ENCODE measurements at places on chromosomes 11 and 22.

GRCh38 chr22:49627217-49628181, 200.2 kb downstream of the BRD1 start:
- DNase-seq = no peak

- DNase-seq = no peak
Measured at GRCh38 chr22:33806191-33806590, 114.1 kb downstream of the LARGE1 start.

GRCh38 chr11:119671561-119672015, 57.4 kb downstream of the NECTIN1 start:
- DNase-seq = no peak

GRCh38 chr11:62444236-62444833, 25.5 kb downstream of the SCGB1A1 start:
- DNase-seq = no peak

DNA sequence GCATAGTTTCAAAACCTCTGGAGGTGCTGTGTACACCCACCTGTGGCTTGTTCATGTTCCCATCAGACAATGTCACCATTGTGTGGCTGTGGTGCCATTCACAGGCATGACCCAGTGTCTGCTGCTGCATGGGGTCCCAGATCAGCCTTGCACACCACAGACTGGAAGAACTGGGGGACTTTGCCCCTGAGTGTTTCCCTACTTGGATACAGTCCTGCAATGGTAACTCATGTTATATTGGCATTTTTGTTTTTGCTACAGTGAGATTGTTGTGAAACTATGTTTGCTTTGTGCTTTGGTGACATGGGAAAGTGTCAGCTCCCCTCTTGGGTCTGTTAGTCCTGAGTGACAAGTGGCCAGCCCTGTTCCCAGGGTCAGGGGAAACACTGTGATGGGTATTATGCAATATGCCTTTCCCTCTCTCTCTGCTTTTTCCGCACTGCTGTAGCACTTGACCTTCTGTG, 108.8 kb downstream of the NAV2 start:
- no peak for DNase-seq

- DNase-seq = no peak
Measured at GRCh38 chr11:122808478-122808869, 29.8 kb upstream of the CRTAM start.

DNA sequence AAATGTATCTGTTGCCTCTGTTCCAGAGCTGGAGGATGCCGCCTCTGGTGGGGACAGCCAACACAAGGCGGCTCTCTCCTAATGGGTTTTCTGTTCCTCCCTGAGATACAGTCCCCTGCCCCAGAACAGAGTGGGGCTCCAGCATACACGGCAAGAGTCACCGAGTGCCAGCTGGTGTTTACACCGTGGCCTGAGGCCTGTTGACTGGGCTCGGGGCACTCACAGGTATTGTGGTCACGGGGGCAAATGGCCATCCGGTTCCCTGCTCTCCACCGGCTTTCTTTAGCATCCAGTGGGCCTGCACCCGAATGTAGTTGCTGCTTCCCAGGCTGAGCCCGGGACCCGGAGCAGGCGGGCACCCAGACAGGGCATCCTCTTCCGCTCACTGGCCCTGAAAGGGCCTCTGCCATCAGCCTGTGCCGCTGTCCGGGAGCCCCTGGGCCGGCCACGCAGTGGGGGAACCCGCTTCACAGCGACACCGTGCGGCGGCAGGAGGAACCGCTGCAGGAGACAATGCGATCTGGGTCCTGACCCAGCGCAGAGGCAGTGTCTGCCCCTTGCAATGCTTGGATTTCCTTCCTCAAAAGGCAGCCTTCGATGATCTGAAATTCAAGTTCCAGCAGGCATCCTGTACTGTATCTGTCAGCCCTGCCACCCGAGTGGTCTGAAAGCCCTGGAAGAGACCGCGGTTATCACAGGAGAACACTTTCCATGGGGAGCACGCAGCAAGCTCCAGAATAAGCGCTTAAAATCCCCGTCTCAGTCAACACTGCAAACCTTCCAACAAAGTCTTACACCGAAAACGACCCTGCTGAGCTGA, 859 bp upstream of the KRTAP5-5 start:
- DNase-seq = no peak

DNA sequence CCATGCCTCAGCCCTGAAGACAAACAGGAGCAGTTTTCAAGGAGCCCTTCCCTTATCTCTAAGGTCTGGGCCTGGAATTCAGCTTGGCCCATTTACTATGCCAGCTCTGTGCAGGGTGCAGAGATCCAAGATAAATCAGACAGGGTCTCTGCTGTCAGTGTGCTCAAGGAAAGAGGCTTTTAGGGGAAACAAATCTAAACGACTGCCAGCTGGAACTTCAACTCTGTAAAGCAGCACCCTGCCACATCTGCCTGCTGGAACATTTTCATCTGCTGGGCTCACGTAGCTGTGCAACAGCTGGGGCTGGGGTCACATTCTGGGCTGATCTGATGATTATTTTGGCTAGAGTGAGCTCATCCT, 19.8 kb upstream of the EHF start:
- no peak for DNase-seq

DNA sequence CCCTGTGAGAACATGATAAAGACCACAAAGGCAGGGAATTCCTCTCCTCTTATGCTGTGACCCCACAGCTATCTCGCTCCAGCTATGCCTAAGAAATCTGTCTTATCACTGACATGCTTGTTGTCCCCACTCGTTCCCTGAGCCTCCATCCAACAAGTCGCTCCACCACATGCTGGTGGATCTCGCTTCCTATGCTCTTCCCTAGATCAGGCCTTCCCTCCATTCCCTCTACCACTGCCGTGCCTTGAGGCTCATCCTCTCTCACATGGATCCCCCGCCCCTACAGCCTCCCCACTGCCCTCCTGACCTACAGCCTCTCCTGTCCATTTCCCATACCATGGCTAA, 1.4 kb upstream of the DGAT2 start:
- no peak for DNase-seq

GRCh38 chr22:43435851-43436811, 24.3 kb downstream of the MPPED1 start:
- DNase-seq = no peak

- no peak for DNase-seq
Measured at GRCh38 chr11:18277565-18278271, 11.7 kb downstream of the SAA1 start.

DNA sequence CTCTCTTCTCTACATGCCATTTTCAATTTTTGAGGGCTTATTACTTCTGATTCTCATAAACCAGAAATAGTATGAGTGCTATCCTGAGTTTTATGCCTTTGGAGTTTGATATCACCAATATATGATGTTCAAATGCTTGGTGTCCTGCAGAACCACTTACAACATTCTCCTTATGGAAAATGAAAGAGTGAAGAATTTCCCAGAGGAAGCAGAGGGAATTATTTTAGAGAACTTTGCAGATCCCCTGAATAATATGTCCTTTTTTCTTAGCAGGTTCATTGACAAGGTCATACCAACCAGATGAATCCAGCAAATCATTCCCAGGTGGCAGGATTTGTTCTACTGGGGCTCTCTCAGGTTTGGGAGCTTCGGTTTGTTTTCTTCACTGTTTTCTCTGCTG, at the start of gene OR4D5:
OR4D5 (plus strand) TSS at position 301 of the 400 bp plus-strand sequence; CDS start at position 301, 0 bp downstream.
- no peak for DNase-seq

GRCh38 chr11:10990637-10991193, 132.9 kb upstream of the ZBED5 start:
- DNase-seq = no peak

DNA sequence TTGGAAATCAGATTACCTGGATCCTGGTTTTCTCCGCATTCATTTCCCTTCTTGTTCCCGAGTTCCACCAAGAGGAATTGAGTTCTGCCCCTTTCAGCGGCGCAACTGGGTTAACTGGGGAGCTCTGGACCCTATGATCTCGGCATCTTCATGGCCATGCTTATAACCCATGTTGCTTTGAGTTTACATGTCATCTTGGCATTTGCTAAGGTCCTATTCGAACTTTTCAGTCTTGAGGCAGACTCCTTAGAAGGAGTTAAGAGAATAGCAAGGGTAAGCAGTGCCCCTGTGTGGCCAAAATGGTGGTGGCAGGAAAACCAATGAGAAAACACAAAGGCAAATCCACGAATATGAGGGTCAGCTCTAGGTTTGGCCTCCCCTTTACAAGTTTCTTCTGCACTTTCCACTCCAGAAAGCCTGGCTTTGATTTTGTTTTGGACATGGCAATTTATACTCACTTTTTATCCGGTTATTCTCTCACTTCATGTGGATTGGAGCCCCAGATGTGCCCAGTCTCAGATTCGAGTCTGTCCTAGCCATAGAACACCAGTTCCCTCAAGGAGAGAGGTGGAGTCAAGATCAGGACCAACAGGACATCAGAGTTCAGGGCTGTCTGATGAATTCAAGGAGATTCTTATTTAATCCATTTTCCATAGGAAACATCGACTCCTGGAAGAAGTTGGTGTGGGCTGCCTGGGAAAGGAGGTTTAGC, 55.3 kb upstream of the FBXO3 start:
- DNase-seq = peak; percentile 6

DNA sequence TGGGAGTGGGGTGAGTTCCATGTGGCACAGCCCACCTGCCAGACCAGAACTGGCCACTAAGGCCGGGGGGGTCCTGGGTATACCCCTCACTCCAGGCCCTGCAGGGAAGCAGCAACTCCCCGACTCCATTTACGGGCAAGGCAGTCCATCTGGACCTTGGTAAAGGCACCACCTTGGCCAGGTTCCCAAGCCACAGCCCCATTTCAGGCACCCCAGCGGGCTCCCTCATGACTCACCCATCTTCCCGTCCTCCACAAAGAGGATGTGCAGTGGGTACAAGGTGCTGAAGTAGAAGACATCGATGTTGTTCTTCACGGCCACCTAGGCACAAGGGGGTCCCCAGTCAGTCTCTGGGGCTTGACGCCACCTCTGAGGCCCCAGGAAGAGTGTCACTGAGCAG, 15.7 kb upstream of the RASL10A start:
- no peak for DNase-seq

- DNase-seq = no peak
Measured at GRCh38 chr11:70278994-70279393, 8.5 kb downstream of the PPFIA1 start.

DNA sequence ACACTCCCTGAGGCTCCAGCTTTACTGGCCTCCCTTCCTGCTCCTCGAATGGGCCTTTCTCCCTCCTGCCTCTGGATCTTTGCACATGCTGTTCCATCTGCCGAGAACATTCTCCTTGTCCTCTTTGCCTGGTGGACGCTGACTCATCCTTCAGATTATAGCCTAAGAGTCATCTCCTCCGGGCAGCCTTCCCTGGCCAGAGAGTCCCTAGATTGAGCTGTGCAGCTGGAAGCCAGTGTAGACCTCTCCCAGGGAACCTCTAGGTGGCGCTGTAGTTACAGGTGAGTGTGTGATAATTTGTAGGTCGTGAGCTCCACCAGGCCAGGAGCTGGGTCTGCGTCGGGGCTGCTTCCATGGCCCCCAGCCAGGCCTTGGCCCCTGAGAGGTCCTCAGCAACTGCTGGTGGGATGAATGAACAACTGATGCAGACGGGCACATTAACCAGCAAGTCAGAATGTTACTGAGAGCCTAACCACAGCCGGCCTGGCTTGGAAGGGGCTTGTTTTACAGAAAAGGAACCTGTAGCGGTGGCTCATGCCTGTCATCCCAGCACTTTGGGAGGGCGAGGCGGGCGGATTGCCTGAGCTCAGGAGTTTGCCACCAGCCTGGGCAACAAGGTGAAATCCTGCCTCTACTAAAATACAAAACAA, 8.7 kb downstream of the PNPLA5 start:
- no peak for DNase-seq

- no peak for DNase-seq
Measured at GRCh38 chr11:20031155-20032001, 128.9 kb downstream of the DBX1 start.

- DNase-seq = no peak
Measured at GRCh38 chr11:113562981-113563461, 87.8 kb upstream of the DRD2 start.

DNA sequence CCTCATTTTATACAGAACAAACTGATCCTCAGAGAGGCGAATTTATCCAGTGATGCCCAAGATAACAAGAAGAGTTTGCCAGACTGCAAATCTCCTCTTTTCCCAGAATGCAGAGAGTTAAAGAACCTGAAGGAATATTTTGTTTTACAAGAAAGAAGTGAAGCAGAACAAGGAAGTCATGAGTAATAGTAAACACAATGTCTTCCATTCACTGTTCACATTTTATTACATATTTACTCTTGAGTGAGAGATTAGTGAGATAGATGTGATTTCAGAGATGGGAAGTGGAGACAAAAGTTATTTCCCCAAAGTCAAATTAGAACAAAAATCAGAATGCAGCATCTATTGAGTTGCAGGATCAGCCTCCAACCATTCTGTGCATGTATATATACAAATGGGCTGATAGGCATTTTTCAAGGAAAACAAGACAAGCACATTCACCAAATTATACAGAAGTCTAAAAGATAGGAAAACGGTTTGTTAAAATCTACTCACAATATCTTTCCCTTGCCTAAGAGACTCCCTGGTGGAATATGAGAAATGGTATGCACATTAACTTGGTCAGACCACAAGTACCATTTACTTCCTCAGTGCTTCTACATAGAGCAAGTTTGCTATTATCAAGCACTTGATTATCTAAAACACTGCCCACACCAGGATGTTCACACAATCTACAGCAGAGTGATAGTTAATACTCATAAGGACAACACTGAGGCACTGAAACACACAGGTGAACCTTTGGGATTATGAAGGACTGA, 12.0 kb downstream of the GUCY1A2 start:
- DNase-seq = no peak

- no peak for DNase-seq
Measured at GRCh38 chr11:120556797-120557196, 45.2 kb downstream of the GRIK4 start.

GRCh38 chr11:67372993-67373647, at the start of gene CLCF1:
CLCF1 (minus strand) TSS chr11:67373598; CDS start chr11:67373539, 59 bp downstream.
- DNase-seq = no peak

DNA sequence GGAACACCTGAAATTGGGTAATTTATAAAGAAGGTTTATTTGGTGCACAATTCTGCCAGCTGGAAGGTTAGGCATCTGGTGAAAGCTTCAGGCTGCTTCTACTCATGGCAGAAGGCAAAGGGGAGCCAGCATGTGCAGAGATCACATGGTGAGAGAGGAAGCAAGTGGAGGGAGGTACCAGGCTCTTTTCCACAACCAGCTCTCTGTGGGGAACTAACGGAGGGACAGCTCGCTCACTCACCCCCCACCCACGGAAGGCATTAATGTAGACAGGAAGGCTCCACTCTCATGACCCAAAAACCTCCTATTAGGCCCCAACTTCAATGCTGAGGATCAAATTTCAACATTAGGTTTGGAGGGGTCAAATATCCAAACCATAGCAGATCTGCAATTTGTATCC, 75.6 kb upstream of the ARHGAP32 start:
- DNase-seq = no peak

DNA sequence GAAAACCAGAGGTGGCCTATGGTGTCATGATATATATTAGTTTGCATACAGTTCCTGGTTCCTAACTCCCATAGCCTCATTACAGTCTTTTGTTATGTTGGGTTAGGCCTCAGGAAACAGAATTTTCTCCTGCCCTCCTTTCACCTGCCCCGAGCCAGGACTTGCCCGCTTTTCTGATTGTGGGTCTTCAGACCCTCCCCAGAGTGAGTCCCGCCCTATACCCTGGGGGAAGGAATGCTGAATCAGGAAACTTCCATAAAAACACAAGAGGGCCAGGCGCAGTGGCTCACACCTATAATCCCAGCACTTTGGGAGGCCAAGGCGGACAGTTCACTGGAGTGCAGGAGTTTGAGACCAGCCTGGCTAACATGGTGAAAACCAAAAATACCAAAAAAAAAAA, 70.9 kb downstream of the SLC35F2 start:
- DNase-seq = no peak

- no peak for DNase-seq
Measured at GRCh38 chr11:11230802-11231562, 122.1 kb downstream of the CSNK2A3 start.

GRCh38 chr11:68128682-68129327, 7.6 kb upstream of the CHKA start:
- DNase-seq = no peak

Data from NK-92 treated with Interleukin-12 subunit alpha and Interleukin-12 subunit beta, amount 100 ng/mL, for 24 hours (cell line).